ENCODE measurements at places on chromosomes 7 and 10.

GRCh38 chr7:124698964-124699363, 66.6 kb downstream of the GPR37 start:
- DNase-seq, result no peak

GRCh38 chr7:45089341-45089891, 647 bp upstream of the NACAD start:
- DNase-seq, result peak; percentile 98

- DNase-seq, result no peak
These were observed 4.1 kb downstream of the OTUD1 start for GRCh38 chr10:23442936-23443335.

- DNase-seq, result no peak
These were observed 716.2 kb downstream of the NXPH1 start for GRCh38 chr7:9149499-9150082.

GRCh38 chr7:38903057-38903456, 5.9 kb downstream of the VPS41 start:
- DNase-seq, result no peak

GRCh38 chr7:44966731-44967538, 11.9 kb downstream of the MYO1G start:
- no peak for DNase-seq
